ENCODE measurements at places on chromosomes 13 and 19.

DNA sequence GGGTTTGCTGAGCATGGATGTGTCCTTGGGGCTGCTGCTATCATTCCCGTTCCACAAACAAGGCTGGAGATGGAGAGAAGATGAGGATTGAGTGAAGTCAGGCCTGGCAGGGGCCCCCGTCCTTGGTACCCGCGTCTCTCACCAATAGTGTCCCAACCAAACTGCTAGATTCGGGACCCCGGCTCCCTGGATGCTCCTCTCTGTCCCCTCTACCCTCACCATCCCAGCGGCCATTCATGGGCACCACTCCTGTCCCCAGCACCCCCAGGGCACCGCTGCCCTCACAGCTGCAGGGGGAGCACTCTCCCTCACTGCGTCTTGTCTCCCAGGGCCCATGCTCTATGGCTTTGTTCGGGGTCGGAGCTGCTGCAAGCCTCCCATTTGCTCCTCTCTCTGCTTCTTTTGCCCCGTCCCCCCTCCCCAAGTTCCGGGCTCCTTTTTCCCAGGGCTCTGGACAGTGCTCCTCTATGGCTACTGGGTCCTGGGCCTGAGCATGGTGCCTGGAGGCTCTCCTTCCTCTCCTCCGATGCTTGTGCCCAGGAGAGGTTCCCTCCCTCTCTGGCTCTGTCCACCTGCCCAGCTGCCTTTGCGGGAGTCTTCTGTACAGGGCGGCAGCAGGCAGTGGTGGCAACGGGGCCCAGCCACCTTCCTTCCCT, 219.5 kb downstream of the TEX29 start:
- no peak for DNase-seq

GRCh38 chr13:44498969-44499368, 77.2 kb downstream of the TSC22D1 start:
- no peak for DNase-seq

- no peak for DNase-seq
Measured at GRCh38 chr13:43389983-43390382, 366.6 kb downstream of the DNAJC15 start.

GRCh38 chr19:47623921-47624391, 15.0 kb downstream of the BICRA start:
- DNase-seq = no peak

GRCh38 chr19:41911889-41912731, 16.1 kb downstream of the ERFL start:
- no peak for DNase-seq

DNA sequence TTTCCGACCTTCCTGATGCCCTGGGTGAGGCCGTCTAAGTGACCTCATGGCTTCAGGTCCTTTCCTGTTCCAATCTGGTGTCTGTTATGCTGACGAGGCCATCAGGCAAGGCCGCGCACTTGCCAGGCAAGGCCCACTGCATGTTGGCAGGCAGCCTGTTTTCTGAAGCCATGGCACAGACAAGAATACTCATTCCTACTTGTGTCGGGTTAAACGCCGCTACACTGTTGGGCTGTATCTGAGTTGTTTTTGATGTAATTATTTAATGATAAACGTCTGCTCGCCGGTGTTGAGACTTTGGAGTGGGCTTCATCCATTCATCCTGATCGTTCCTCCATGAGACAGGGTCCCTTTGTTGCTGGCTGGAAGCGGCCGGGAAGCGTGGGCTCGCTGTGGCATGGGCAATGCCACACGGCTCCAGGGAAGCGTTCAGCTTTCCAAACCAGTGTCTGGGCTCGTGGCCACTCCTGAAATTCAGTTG, 92.1 kb downstream of the ATP11A start:
- peak; percentile 10 for DNase-seq

Data from NCI-H1694 (cell line).